ENCODE measurements at places on chromosomes 11 and 22. TPM values are rescaled to one million over a fixed set of nuclear protein-coding genes. Genes with fewer than 3 reads are reported as not detected.

DNA sequence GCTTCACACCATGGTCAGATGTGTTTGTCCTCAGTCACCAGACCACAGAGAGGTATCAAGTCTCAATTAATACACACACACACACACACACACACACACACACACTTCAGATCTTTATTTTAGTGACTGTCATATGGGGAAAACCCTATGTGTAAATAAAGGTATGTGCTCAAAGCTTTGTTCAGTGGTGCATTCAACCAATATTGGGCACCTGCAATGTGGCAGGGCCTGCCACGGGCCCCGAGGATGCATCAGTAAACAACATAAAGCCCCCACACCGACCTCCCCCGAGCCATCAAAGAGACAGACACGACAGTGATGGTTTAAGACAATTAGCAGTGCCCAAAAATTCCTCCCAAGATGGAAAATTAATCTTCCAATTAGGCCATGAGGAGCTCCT, 51.6 kb downstream of the SHANK2 start:
- H3K36me3 ChIP-seq, result no peaks in the 10 kb centered on the region
- no peak for DNase-seq
- no peak overlapping the region for H3K27ac ChIP-seq
- H3K4me1 ChIP-seq, result peaks cover 3% of the 10 kb centered on the region
- no peaks in the 10 kb centered on the region for H3K27me3 ChIP-seq

- peak; percentile 50 for DNase-seq
- H3K27ac ChIP-seq, result peak overlapping the region; percentile 97
- H3K27me3 ChIP-seq, result no peaks in the 10 kb centered on the region
- H3K4me1 ChIP-seq, result peaks cover 19% of the 10 kb centered on the region
- H3K4me3 ChIP-seq, result peak overlapping the region; percentile 68
These were observed 1.6 kb downstream of the LGR4 start for GRCh38 chr11:27470826-27471588.

DNA sequence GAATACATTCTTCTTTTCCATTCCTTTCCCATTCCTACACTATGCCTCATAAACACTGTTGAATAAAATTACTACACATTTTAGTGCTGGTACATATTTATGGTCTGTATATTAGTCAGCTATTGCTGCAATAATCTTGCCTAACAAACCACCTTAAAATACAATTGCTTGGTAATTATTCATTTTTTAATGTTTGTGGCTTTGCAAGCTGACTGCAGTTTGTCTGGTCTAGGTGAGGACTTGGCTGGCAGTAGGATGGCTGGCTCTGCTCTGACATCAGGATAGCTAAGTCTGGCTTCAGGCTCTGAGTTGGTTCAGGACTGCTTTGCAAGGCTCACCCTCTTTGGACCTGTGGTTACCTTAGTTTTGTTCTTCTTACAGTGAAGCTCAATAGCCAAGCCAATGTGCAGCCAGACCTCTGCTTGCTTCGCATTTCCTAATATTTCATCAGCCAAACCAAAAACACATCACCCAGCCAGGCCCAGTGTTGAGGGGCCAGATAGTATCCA, 913.4 kb upstream of the RAG2 start:
- H3K36me3 ChIP-seq, result no peaks in the 10 kb centered on the region
- DNase-seq, result no peak
- no peaks in the 10 kb centered on the region for H3K27me3 ChIP-seq
- no peak overlapping the region for H3K4me3 ChIP-seq

- DNase-seq, result peak; percentile 75
- H3K27ac ChIP-seq, result peak overlapping the region; percentile 40
- H3K36me3 ChIP-seq, result no peaks in the 10 kb centered on the region
- H3K4me3 ChIP-seq, result no peak overlapping the region
- H3K4me1 ChIP-seq, result peaks cover 19% of the 10 kb centered on the region
These were observed 19.7 kb downstream of the NNMT start for GRCh38 chr11:114315749-114316368.

DNA sequence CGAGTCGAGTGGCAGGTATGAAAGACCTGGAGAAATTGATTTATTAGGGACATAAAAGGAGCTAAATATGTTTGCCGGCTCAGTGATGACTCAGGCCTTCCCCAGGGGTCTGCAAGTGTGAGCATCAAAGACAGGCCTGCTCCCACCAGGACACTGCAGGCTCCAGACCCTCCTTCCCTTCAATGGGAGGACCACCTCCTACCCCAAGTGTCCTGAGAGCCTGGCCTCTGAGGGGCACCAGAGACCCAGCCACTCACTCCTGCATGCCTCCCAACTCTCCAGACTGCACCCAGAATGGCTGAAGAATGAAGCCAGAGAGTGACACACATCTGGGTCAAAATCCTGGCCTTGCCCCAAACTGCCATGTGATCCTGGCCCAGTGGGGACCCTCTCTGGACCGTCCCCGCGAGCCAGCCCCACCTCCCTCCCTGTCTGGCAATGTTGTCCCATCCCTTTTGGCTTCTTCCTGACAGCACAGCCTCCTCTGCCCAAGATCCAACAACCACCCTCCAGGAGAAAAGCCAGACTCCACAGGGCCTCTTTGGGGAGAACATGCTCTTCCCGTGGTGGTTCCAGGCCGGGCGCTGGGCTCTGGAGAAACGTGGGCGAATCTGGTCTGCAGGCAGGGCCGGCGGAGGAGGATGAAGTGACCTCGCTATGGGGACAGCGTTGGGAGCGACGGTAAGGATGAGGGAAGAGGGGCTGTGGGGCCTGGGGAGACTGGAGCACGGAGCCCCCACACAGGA, 36.2 kb downstream of the CYTH4 start:
- no peaks in the 10 kb centered on the region for H3K36me3 ChIP-seq
- no peak for DNase-seq
- no peak overlapping the region for H3K4me3 ChIP-seq
- peaks cover 4% of the 10 kb centered on the region for H3K4me1 ChIP-seq
- no peak overlapping the region for H3K27ac ChIP-seq

GRCh38 chr22:35159343-35159742, 93.4 kb downstream of the ISX start:
- H3K4me1 ChIP-seq, result peaks cover 8% of the 10 kb centered on the region
- no peak overlapping the region for H3K27ac ChIP-seq
- H3K4me3 ChIP-seq, result no peak overlapping the region
- no peak for DNase-seq

DNA sequence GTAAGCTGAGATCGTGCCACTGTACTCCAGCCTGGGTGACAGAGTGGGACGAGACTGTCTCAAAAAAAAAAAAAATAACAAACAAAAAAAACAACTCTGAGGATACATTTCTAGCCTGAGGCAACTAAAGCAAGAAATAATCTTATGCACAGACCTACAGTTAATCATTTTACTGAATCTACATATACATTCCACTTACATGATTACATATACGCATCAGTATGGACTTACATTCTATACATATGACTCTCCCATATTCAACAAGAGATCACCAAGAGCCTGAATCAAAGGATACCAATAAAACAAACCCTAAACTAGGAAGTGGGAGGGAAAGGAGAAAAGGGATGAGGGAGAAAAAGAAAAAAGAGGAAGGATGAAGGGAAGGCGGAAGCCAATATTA, 1.1 kb downstream of the ALG8 start:
- no peak overlapping the region for H3K4me3 ChIP-seq
- no peak overlapping the region for H3K27ac ChIP-seq
- no peaks in the 10 kb centered on the region for H3K36me3 ChIP-seq
- peaks cover 13% of the 10 kb centered on the region for H3K4me1 ChIP-seq
- H3K27me3 ChIP-seq, result no peaks in the 10 kb centered on the region

DNA sequence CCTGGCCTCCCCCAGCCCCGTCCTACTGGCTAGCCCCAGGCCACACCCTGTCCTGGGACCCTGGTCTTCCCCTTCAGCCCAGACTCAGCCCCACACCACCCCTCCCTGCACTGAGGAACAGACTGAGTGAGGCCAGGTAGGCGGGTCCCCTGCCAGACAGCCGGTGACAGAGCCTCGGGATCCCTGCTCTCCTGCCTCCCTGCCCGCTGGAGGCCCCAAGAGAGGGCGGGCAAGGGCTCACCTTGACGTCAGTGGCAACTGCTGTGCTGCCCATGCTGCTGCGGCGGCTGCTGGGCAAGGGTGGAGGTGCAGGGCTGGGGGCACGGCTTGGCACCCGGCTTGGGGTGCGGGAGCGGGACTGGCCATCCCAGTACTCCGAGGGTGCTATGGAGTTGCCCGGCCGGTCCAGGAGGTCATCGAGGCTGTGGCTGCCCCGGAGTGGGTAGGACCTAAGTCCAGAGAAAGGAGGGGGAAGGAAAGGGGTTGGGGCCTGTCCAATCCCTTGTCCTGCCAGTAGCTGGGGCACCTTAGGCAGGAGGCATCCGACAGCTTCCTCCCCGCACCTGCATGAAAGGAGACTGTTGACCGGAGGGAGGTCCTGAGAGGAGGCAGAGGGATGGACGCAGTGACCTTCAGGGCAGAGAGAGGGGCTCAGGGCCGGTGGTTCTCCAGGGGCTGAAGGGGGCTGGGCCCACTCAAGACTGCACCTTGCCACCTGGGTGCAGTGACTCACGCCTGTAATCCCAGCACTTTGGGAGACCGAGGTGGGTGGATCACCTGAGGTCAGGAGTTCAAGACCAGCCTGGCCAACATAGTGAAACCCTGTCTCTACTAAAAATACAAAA, 2.2 kb upstream of the SLC16A8 start:
- no peaks in the 10 kb centered on the region for H3K36me3 ChIP-seq
- H3K4me3 ChIP-seq, result no peak overlapping the region
- no peak overlapping the region for H3K27ac ChIP-seq
- H3K4me1 ChIP-seq, result peaks cover 15% of the 10 kb centered on the region

DNA sequence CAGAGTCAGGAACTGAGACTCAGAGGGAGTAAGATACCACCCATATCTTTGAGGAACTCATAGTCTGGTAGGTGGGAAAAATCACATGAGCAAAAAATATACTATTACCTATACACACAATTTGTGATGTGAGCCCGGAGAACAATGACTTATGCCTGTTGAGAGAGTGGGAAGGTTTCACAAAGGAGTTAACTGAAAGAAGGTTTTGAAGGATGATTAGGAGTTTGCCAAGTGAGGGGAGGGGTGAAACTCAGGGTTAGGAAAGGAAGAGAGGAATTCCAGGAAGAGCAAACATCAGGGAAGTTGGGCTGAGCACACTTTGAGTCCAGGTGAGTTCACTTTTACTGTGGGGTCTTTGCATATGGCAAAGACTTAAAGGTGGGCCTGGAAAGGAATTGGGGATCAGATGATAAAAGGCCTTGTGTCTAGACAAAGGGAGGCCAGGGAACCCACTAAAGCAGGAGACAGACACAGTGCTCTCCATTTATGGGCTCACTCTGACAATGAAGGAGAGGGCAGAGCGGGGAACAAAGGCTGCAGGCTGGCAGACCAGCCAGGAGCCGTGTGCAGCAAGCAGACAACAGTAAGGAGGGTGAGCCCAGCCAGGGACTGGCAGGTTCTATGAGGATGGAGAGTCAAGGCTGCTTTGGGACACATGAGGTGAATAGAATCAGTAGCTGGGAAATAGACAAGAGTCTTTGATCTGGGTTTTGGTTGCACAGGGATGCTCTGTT, 33.1 kb downstream of the TSPAN18 start:
- no peaks in the 10 kb centered on the region for H3K27me3 ChIP-seq
- DNase-seq, result no peak
- no peaks in the 10 kb centered on the region for H3K36me3 ChIP-seq
- no peak overlapping the region for H3K4me3 ChIP-seq

DNA sequence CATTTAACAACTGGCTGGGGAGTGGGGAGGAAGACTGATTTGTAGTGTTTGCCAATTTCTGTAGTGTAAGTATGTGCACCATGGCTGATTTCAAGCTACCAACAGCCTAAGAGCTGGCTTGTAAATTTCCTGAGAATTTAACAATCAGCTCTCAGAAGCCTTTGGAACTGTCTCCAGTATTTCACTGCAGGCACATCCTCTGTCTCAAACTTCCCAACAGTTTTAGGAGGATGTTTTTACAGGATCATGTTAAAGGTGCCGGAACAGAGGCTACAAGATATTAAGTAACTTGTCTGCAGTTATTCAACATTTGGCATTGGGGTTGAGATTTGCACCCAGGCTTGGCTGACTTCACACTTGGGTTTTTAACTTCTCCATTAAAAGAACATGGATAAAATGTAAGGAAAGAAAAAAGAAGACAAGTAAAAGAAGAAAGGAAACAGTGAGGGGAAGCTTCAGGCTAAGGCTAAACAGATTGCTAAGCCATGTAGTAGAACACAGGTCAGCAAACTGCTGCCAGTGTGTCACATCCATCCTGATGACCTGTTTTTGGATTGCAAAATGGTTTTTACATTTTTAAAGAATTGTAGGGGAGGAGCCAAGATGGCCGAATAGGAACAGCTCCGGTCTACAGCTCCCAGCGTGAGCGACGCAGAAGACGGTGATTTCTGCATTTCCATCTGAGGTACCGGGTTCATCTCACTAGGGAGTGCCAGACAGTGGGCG, 204.8 kb upstream of the SESN3 start:
- H3K36me3 ChIP-seq, result no peaks in the 10 kb centered on the region
- no peaks in the 10 kb centered on the region for H3K27me3 ChIP-seq
- no peak overlapping the region for H3K4me3 ChIP-seq
- no peaks in the 10 kb centered on the region for H3K4me1 ChIP-seq
- H3K27ac ChIP-seq, result no peak overlapping the region
- no peak for DNase-seq

GRCh38 chr11:68827733-68828132, 14.0 kb downstream of the CPT1A start:
- H3K4me3 ChIP-seq, result no peak overlapping the region
- H3K4me1 ChIP-seq, result peaks cover 53% of the 10 kb centered on the region
- H3K27ac ChIP-seq, result peak overlapping the region; percentile 28
- H3K36me3 ChIP-seq, result no peaks in the 10 kb centered on the region

DNA sequence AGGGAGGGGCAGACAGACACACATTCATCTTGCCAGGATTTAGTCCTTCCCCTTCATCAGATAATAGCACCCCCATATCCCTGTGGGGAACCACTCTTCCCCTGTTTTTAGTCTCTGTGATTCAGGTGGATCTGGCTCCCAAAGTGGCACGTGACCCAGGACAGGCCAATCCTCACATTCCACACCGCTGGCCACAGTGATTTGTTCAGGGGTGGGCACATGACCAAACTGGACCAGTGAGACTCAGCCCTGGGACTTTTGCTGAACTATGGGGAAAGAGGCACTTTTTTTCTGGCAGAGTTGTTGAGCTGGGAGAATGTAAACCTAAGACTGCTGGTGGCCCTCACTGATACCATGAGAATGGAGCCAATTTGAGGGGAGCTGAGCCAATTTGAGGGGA, 19.1 kb upstream of the KCNJ11 start:
- H3K27ac ChIP-seq, result no peak overlapping the region
- no peak overlapping the region for H3K4me3 ChIP-seq
- H3K27me3 ChIP-seq, result no peaks in the 10 kb centered on the region
- DNase-seq, result no peak
- H3K4me1 ChIP-seq, result peaks cover 44% of the 10 kb centered on the region
- no peaks in the 10 kb centered on the region for H3K36me3 ChIP-seq

Gene TMPRSS5
- not detected for total RNA-seq

Gene SAA1
- total RNA-seq, result 450 TPM

Gene TRIM49D2
- not detected for total RNA-seq

Gene MMP7
- total RNA-seq, result 105 TPM
